CMK (cell line): ENCODE measurements at places on chromosomes 2 and 18.

DNA sequence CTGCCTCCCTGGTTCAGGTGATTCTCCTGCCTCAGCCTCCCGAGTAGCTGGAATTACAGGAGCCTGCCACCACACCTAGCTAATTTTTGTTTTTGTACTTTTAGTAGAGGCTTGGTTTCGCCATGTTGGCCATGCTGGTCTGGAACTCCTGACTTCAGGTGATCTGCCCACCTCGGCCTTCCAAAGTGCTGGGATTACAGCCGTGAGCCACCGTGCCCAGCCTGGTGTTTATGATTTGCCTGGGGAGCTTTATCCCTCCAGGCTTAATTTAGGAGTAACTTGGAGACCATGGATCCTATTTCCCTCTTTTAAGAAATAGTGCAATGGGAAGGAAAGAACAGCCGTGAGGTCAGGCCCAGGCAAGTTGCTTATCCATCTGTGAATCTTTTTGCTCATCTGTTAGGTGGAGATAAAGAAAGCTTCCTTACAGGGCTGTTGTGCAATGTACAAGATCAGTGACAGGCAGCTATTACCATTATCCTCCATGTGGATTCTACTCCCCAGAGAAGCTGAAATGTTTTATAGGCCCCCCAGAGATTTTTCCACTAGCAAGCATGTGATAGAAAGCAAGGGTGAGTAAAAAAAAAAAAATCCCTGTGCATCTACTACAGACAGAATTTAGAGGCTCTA, 104.9 kb upstream of the MGAT5 start:
- no peak for DNase-seq

GRCh38 chr2:239870276-239870675, 154.9 kb downstream of the NDUFA10 start:
- no peak for DNase-seq

DNA sequence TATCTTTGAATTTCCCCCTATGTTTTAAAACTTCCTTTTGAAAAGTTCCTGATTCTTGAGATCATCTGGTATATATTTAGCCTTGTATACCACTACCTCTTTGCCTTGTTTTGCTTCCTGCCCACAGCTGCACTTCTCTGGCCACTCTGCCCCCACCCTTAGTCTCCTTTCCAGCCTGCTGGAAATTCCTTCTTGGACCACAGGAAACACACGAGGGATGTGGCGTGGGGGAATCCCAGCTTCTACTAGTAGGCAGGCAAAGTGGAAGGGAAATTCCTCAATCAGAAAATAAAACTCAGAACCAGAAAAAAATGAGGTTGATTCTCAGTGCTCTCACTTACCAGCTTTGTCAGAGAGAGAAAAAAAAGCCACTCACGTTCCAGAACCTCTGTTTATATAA, 13.4 kb downstream of the IL18RAP start:
- no peak for DNase-seq

DNA sequence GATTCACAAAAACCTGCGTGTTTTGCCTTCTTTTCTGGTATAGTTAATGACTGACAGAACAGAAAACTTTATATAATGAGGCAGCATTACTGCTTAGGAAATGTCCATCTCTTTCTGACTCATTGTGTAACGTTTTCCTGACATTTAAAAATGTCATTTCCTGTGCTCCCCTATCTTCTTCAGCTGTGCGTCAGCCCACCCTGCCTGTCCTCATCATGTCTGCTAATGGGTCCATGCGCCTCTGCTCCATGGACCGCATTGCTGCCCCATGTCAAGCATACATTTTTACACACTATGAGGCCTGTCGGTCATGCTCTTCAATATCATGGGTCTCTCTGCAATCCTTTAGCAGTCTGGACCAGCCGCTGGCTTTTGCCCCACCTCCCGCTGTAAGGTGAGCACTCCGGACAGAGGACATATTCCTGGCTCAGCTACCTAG, 234.3 kb downstream of the CDCA7 start:
- no peak for DNase-seq

- DNase-seq = no peak
Measured at GRCh38 chr2:27494944-27495554, at the start of gene FNDC4. Gene FNDC4, minus strand, starts transcription at chr2:27495200. Its CDS starts 521 bp downstream, at chr2:27494679.
